ENCODE measurements at places on chromosomes 13 and 19. TPM values are rescaled to one million over a fixed set of nuclear protein-coding genes. Genes with fewer than 3 reads are reported as not detected.

GRCh38 chr19:4473011-4473762, 1.1 kb downstream of the HDGFL2 start:
- H3K4me1 ChIP-seq = peaks cover 4% of the 10 kb centered on the region
- H3K27ac ChIP-seq = peak overlapping the region; percentile 79
- no peaks in the 10 kb centered on the region for H3K27me3 ChIP-seq
- peaks cover 9% of the 10 kb centered on the region for H3K36me3 ChIP-seq
- H3K4me3 ChIP-seq = peak overlapping the region; percentile 91

DNA sequence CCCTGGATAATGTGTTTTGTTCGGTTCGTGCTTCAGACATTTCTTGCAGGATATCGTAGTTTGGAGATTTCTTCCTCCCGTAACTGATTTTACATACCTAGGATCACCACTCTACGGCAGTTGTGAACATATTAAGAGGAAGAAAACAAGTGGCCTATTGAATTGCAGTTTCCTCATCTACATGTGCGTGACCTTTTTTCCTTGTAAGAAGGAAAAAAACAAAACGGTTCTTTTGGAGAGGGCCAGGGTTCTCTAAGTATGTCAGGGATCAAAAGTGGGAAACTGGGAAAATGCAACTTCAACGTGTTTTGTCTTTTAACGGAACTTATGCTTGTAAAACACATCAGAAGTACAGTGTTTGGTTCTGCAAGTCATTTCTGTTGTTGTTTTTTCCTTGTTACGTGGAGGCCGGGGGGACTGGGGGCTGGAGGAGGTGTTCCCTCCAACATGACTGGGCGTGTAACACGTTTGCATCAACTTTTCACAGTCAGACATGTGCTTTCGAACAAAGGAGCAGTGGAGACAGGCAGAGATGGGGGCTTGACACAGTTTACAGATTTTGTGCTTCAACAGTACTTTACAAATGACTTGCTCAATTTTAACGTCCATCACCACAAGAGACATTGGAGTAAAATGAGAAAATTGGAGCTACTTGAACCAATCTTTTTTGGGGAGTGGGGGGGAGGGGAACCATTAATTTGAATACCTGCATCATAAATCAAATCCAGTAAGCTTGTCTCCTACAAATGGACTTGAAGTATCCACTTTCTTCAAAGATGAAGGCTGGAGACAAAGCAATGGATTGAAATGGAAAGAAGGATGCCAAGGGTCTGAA, 3.8 kb downstream of the ZC3H4 start:
- peak; percentile 61 for DNase-seq
- H3K4me1 ChIP-seq = peaks cover 33% of the 10 kb centered on the region
- H3K27me3 ChIP-seq = no peaks in the 10 kb centered on the region
- peak overlapping the region; percentile 79 for H3K4me3 ChIP-seq
- no peak overlapping the region for H3K27ac ChIP-seq
- H3K36me3 ChIP-seq = no peaks in the 10 kb centered on the region

GRCh38 chr19:6801485-6802086, 29.1 kb downstream of the VAV1 start:
- DNase-seq = peak; percentile 71
- no peaks in the 10 kb centered on the region for H3K36me3 ChIP-seq
- no peaks in the 10 kb centered on the region for H3K4me1 ChIP-seq

APOC4 gene
- not detected for total RNA-seq

- peaks cover 4% of the 10 kb centered on the region for H3K27me3 ChIP-seq
- peak overlapping the region; percentile 34 for H3K27ac ChIP-seq
- H3K36me3 ChIP-seq = peaks cover 7% of the 10 kb centered on the region
- no peak overlapping the region for H3K4me3 ChIP-seq
- DNase-seq = no peak
Measured at GRCh38 chr19:45146741-45147205, 14.0 kb downstream of the NKPD1 start.

POU4F1 gene
- not detected for total RNA-seq

SIGLEC7 gene
- not detected for total RNA-seq

Measured in cardiac muscle cell (in vitro differentiated cells and primary cell).